ENCODE measurements at places on chromosomes 16 and 17. TPM values are rescaled to one million over a fixed set of nuclear protein-coding genes. Genes with fewer than 3 reads are reported as not detected.

DNA sequence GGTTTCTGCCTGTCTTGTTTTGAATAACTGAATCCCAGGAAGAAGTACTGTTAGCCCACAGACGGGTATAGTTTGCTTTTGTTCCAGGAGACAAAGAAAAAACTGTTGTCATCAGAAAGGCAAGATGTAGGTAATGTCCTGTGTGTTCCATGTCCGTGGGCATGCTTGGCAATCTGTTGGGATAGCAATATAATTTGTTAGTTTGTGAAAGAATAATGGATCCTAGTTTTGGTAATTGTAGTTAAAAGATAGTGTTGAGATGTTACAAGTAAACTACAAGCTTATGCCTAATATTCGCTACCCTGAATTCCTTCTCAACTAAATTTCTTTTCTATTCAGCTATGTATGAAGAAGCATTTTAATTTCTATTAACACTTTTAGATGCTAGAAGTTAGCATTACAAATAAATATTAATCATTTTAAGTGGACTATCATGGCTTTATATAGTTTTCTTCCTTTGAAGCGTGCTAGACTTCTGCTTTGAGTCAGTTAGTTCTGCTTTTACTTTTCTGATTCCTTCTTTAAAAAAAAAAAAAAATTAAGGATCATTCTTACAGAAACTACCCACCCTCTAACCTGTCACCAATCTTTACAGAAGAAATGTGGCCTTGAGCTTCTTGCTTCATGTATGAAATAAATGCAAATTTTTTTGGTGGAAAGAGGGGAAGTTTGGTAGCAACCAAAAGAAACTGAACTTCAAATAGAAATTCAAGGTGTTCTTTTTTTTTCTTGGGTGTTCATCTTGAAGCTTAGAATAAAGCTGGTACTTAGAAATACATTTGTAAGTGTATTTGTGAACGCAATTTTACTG lies 2.4 kb downstream of the EVI2A start:
- no peak for DNase-seq

DNA sequence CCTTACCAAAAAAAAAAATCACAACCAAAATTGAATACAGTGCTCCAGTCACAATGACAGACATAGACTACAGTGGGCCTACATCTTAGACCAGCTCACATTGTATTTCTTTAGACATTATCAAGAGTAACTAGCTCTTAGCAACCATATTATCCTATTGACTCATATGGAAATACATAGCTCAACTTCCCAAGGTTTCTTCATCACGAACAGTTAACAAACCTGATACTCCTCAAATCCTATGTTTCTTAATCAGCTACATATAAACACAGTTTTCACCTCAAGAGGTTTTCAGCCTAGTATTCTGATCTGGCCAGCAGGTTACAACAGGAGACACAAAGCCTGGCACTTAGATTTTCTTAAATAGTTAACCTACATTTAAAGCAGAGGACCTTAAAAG lies 29.7 kb downstream of the CMC2 start:
- no peak for DNase-seq

GRCh38 chr17:79038545-79039135 lies 14.7 kb downstream of the C1QTNF1 start:
- DNase-seq = no peak

- no peak for DNase-seq
These were observed 28.2 kb downstream of the ZFHX3 start for GRCh38 chr16:73019457-73020362.

DNA sequence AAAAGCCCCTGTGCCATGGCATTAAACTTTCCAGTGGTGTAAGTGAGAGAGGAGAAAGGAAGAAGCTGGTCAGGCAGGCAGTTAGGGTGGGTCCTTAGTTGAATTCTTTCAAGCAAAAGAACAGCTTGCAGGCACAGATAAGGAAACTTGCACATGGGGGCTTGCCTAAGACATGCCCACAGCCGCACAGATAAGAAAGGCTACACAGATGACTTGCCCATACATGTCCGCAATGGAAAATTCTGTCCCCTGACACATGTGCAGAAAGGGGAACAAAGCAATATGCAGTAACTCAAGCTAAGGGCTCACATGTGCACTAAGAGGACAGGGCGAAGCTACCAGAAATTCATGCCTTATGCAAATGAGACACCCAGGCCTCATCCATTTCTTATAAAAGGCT lies 69.9 kb downstream of the GSG1L start:
- DNase-seq = no peak

GRCh38 chr16:21075252-21075651 lies 75.4 kb downstream of the DNAH3 start:
- DNase-seq = no peak

DNA sequence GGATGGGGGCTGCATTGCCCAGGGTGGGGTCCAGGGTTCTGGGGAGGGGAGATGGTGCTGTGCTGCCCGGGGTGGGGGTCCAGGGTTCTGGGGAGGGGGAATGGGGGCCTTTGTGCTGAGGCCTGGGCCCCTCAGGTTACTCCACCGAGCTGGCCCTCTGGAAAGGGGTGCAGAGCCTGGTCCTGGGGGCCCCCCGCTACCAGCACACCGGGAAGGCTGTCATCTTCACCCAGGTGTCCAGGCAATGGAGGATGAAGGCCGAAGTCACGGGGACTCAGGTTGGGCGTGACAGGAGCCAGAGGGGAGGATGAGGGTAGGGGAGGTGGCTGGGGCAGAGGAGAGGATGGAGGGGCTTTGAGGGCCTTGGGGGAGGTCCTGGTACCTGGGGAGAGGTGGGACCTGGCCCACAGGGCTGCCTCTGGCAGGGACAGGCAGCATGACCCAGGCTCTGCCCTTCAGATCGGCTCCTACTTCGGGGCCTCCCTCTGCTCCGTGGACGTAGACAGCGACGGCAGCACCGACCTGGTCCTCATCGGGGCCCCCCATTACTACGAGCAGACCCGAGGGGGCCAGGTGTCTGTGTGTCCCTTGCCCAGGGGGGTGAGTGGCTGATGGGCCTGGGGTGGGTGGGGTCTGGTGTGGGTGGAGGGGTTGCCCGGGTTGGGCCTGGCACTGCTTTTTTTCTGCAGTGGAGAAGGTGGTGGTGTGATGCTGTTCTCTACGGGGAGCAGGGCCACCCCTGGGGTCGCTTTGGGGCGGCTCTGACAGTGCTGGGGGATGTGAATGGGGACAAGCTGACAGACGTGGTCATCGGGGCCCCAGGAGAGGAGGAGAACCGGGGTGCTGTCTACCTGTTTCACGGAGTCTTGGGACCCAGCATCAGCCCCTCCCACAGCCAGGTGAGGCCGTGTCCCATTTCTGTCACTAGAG lies 7.8 kb downstream of the ITGAX start:
- DNase-seq = no peak

Gene USP43
- 7.8 TPM for total RNA-seq

DNA sequence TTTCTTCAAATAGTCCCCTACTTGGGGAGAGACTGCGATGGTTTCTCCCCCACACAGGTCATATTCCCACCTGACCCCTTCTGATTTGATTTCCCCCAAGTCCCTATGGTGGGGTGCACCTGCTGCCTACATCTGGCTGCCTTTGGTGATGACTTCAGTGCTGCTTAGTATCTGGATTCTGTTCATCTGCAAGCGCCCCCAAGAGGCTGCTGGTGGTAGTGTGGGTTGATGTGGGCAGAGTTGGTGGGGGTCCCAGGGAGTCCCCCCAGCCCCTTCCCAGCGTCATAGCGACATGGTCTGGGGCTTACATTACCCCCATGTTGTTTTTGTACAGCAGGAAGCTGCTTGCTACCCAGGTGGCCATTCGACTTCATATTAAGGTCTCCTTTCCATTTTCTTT lies 99.2 kb downstream of the NTN1 start:
- DNase-seq = no peak

- no peak for DNase-seq
These were observed 72.2 kb upstream of the TRAP1 start for GRCh38 chr16:3789375-3790099.

DNA sequence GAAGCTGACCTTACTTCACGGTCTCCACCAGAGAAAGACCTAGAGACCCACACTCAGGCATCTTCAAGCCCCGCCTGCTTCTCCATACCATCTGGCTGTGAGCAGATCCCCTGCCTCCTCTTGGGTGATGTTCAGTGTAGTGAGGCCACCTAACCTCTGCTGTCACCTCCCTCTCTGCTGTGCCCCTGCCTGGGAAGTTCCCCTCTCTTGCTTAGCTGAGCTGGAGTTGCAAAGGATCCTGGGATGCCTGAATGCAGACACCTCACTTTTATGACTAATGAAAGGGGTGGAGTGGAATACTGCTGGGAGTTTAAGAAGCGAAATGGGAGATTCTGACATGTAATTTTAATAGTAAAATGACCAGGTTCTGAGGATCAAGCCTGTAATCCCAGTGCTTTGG lies 5.8 kb downstream of the IRX3 start:
- no peak for DNase-seq

GRCh38 chr16:22660441-22661160 lies 149.9 kb downstream of the NPIPB5 start:
- no peak for DNase-seq

- no peak for DNase-seq
These were observed 1034.0 kb upstream of the EEF2KMT start for GRCh38 chr16:6131526-6132050.

Gene OGFOD3
- total RNA-seq = 36.1 TPM

GRCh38 chr16:76796416-76796815 lies 394.6 kb upstream of the MON1B start:
- no peak for DNase-seq

Data from kidney (tissue), 22 donors.